ENCODE measurements at places on chromosomes 5 and 9.

GRCh38 chr5:135371622-135372232 lies 27.3 kb downstream of the MACROH2A1 start:
- DNase-seq = no peak

DNA sequence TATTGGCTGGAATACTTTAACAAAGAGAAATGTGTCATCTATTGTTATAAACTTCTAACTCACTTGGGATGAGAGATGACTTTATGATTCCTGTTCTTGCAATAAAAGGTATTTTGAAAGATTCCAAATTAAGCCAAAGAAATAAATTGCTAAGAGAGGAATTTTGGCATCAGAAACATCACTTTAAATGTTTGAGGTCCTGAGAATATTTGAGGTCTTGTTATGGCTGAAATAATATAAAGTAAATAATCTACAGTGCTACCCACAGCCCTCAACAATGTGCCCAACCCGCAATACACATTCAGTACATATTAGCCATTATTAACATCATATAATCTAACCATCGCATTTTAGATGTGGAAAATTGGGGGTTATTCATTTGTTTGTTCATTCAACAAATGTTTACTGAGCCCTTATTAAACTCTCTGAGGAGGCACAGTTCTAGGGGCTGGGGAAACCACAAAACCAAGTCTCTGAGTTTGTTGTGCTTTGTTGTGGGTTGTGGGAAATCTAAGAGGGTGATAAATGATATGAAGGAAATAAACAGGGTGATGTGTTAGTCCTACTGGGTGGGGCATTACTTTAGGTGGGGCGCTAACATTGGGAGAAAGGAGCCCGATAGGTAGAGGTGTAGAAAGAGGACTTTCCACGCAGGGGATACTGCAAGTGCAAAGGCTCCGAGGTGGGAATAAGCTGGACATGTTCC lies 135.2 kb upstream of the CLINT1 start:
- no peak for DNase-seq

DNA sequence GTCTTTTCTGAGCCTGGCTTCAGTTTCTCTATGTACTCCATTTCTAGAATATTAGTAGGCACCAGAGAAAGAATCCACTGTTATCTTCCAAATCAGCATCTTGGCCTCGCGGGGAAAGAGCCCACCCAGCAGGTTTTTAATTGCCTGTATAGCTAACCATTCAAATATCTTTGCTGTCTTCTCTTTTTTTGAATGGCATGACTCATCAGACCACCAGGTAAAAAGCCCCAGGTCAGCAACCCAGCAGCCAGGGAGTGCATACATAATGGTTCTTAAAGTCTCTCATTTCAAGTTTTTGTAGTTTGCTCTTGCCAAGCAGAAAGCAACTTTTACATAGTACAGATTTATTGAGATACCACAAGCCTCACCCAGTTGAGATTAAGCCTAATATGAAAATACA lies 50.7 kb downstream of the TMEM167A start:
- DNase-seq = no peak

GRCh38 chr5:68054638-68055037 lies 160.9 kb upstream of the PIK3R1 start:
- no peak for DNase-seq

DNA sequence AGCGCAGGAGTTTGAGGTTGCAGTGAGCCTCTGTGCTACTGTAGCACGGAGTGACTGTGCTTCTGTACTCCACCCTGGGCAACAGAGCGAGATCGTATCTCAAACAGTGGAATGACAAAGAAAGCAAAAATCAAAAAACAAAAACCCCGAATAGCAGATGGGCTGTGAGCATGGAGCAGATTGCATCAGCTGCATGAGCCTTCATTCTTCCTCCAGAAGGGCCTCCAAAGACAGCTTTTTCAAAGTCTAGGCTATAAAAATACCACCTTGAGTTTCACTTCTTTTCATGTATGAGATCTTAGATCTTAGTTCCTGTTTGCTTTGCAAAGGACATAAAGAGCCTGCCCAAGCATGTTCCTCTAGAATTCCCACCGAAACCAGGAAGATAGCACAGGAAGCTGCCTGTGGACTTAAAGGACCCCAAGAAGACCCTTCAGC lies 15.0 kb upstream of the HSPB3 start:
- DNase-seq = no peak

GRCh38 chr5:153919161-153919560 lies 119.5 kb downstream of the FAM114A2 start:
- no peak for DNase-seq

GRCh38 chr9:112447283-112447761 lies 39.3 kb upstream of the KIAA1958 start:
- no peak for DNase-seq

DNA sequence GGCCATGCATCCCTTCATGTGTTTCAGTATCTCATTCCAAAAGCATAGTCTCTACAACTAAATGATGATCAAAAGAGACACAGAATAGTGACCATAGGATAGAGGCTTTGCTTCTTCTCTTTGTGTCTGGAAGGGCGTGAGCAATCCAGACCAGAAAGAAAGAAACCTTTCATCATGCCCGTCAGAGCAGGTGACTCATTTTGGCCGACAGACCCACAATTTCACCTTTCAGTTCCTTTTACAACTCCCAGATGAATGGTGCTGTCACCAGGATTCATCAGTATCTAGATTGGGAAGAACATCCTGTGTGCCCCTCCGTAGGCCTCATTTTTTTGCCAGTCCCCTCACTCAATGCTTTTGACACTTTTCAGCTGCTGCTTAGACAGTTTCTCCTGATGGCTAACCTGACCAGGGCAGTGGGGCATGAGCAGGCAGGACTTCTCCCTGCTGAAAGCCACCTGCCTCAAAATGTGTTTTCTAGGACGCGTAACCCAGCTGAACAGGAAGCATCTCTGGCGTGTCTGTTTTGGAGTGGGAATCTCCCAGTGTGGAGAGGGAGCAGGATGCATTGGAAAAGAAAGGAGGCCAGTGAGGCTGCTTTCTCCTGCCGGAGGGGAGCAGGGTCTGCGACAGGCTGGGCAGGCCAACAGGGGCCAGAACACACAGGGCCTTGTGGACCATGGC lies 21.2 kb downstream of the ABLIM3 start:
- DNase-seq = peak; percentile 20

GRCh38 chr5:132464156-132464939 lies 26.2 kb downstream of the IRF1 start:
- DNase-seq = no peak

DNA sequence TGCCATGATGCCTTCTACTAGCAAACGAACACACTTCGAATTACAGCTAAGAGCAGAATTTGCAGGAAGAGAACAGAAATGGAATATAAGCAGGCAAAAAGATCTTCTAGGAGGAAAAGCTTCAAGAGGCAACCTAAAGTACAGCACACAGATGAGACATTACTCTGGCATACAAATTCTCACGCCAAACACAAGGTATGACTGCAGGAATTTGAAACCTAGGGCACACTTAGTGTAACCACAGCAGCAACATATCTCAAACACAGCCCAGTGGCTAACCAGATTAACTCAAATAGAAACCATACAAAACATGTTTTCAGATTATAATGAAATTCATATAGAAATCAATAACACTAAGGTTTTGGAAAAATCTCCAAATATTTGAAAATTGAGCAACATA lies 481.0 kb upstream of the RGMB start:
- DNase-seq = no peak

GRCh38 chr9:121650217-121651007 lies 1.0 kb upstream of the DAB2IP start:
- peak; percentile 92 for DNase-seq

GRCh38 chr9:123327697-123328100 lies 28.3 kb upstream of the CRB2 start:
- no peak for DNase-seq

DNA sequence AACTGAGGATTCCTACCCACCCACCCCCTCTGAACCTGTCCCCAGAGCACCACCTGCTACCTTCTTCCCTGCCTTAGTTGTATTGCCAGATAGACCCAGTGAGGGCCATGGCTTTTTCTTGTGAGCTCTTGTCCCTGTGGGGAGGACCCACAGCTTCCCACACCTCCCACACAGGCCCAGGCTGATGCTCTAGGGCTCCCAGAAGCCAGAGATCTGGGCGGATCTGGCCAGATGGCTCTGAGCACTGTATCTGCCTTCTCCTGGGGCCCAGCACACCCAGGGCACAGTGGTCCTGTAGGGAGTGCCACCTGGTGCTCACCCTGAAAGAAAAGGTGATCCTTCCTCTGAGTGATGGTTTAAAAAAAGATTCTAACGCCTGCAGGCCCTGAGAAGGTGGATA lies 131.7 kb downstream of the DAB2IP start:
- DNase-seq = no peak

DNA sequence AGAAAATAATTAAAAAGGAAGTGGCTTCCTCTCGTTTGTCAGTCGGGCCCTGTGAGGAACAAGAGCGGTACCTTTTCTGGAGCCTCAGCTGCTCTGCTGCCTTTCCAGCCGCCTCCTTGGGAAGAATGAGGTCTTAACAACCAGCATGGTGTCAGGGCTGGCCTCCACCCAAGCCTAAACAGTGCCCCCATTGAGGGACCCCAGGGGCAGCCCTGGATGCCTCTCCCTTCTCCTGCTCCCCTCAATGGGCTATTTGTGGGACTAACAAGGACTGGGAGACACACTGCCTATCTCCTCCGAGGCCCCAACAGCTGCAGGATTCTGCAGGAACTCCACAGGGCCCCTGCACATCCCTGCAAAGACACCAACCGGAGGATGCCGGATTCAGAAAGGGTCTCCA lies 155.4 kb upstream of the MAP3K1 start:
- DNase-seq = no peak

GRCh38 chr9:133787754-133788025 lies 49.5 kb upstream of the SARDH start:
- peak; percentile 81 for DNase-seq

- DNase-seq = peak; percentile 34
Observed at GRCh38 chr9:36933676-36934215, 100.3 kb downstream of the PAX5 start.

DNA sequence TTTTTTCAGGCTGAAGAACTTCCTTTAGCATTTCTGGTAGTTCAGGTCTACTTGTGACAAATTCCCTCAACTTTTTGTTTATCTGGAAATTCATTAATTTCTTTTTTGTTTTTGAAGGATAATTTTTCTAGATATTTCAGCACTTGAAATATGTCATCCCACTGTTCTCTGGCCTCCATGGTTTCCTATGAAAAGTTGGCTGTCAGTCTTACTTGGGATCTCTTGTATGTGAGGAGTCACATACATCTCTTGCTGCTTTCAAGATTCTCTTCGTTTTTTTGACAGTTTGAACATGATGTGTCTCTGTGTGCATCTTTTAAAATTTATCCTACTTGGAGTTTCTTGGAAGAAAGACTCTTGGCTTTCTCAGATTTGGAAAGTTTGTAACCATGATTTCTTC lies 79.5 kb downstream of the RIC1 start:
- DNase-seq = no peak

DNA sequence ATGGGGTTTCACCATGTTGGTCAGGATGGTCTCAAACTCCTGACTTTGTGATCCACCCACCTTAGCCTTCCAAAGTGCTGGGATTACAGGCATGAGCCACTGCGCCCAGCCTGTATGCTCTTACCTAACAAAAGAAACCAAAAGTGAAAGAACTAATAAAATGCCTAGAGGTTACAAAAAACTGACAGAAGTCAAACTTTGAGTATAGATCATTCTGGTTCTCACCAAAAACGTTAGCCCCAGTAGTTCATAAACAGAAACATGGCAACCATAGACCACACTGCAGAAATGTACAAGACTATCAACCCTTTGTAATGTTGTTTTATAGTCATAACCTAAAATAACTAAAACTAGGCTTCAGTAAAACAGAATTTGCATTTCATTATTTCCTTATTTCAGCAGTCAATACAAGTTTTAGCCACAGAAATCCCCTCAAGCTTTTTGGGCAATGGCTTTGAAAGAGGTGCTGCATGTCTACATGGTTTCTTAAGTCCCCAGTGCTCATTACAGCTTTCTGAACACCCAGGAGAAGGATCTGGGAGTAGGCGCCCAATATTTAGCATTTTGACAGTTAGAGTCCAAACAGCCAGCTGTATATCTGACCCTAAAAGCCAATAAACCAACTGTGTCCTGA lies 72.5 kb downstream of the EPB41L4A start:
- no peak for DNase-seq

DNA sequence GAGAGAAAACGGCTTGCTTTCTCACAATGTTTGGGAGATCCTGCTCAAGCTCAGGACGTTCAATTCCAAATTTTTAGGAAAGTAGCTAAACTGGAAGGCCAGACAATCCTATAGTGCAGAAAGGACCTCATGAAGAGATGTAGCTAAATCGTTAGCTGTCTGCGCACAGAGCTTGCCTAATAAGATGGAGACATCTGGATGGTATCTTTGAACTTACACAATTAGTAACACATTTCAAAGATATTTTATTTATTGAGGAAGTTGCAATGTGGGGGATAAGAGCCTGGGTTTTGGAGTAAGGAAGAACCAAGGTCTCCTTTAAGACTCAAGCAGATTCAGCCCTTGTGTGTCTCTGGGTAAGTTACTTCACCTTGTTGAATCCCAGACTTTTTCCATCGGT lies 28.6 kb upstream of the RAB14 start:
- DNase-seq = no peak

DNA sequence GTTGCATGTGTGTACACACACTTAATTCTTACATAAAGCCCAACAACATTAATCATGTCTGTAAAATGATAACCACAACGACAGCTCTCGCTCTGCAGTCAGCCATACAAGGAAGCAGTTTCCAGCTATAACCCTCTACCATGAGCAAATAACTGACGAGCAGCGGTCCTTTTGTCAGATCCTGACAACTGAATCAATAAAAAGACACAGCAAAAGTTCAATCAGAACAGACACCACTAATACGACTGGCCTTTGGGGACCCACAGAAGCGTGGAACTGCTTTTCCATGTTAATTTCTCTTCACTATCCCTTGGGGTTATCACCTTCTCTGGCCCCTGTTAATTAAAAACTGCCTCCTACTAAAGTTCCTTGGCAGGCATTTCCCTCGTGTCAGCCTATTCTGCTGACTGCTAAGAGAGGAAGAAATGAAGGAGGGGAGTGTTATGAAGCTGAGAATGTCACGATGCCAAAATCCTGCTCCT lies 722.8 kb upstream of the GRAMD2B start:
- no peak for DNase-seq

- peak; percentile 69 for DNase-seq
Observed at GRCh38 chr9:84271531-84271900, 69.0 kb downstream of the SLC28A3 start.

GRCh38 chr9:84254972-84255371 lies 85.6 kb downstream of the SLC28A3 start:
- no peak for DNase-seq

GRCh38 chr9:130172161-130172857 lies at the start of gene NCS1:
NCS1 (plus strand) TSS chr9:130172404; CDS start chr9:130172664, 260 bp downstream.
- peak; percentile 84 for DNase-seq

GRCh38 chr9:94623253-94623652 lies 16.1 kb downstream of the FBP1 start:
- peak; percentile 75 for DNase-seq

- no peak for DNase-seq
Observed at GRCh38 chr5:64502196-64502595, 3.6 kb upstream of the RGS7BP start.

GRCh38 chr9:111978616-111979015 lies 82.0 kb downstream of the UGCG start:
- DNase-seq = no peak

- no peak for DNase-seq
Observed at GRCh38 chr9:126607731-126608130, 6.0 kb upstream of the LMX1B start.

- no peak for DNase-seq
Observed at GRCh38 chr5:76789991-76790581, 28.7 kb upstream of the F2RL1 start.

GRCh38 chr5:98763001-98763630 lies 10.3 kb upstream of the RGMB start:
- no peak for DNase-seq

All from ecto neural progenitor cell (in vitro differentiated cells).